ENCODE measurements at places on chromosomes 6 and 20.

- no peak for DNase-seq
Observed at GRCh38 chr20:9130521-9130920, 61.6 kb downstream of the PLCB4 start.

- DNase-seq: no peak
Observed at GRCh38 chr6:104957301-104958177, 632 bp downstream of the LIN28B start.

GRCh38 chr6:122799140-122799745 is 10.2 kb downstream of the SMPDL3A start:
- DNase-seq: no peak

DNA sequence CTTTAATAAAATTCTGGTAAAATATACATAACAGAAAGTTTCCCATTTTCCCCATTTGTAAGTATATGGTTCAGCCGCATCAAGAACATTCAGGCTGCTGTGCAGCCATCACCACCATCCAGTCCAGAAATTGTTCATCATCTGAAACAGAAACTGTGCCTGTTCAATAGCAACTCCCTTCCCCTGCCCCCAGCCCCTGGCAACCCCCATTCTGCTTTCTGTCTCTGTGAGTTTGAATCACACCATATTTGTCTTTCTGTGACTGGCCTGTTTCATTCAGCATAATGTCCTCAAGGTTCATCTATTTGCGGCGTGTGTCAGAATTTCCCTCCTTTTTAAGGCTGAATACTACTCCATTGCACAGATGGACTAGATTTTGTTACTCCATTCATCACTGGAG is 19.1 kb downstream of the VSTM2L start:
- DNase-seq: peak; percentile 38

- DNase-seq: no peak
Observed at GRCh38 chr6:372336-372911, 19.1 kb upstream of the IRF4 start.

- DNase-seq: no peak
Observed at GRCh38 chr6:14635934-14636591, 518.5 kb downstream of the CD83 start.

GRCh38 chr6:55617272-55617671 is 38.3 kb upstream of the HMGCLL1 start:
- DNase-seq: no peak

GRCh38 chr20:8129211-8129976 is 2.7 kb upstream of the PLCB1 start:
- no peak for DNase-seq

- no peak for DNase-seq
Observed at GRCh38 chr6:104423691-104424090, 436.0 kb downstream of the HACE1 start.

DNA sequence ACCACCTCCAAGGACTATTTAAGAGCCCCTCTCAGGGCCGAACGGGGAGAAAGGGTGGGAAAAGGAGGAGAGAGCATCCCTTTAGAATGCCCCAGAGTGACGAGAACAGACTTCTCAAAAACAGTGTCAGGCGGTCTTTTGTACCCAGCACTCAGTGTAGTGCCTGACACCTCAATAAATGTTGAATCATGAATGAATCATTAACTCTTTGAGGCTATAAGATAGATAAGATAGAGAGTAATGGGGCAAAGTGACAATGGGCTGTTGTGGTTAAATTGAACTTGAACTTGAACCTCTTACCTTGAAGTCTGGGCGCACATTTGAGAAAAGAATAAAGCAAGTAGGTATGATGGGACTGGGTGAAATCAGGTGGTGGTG is 7.4 kb downstream of the TCF21 start:
- no peak for DNase-seq

- DNase-seq: no peak
Observed at GRCh38 chr6:135852746-135853145, 1.2 kb downstream of the PDE7B start.

GRCh38 chr6:144753023-144753705 is 468.0 kb downstream of the UTRN start:
- DNase-seq: no peak

GRCh38 chr20:34954904-34955230 is 739 bp downstream of the GSS start:
- DNase-seq: no peak

DNA sequence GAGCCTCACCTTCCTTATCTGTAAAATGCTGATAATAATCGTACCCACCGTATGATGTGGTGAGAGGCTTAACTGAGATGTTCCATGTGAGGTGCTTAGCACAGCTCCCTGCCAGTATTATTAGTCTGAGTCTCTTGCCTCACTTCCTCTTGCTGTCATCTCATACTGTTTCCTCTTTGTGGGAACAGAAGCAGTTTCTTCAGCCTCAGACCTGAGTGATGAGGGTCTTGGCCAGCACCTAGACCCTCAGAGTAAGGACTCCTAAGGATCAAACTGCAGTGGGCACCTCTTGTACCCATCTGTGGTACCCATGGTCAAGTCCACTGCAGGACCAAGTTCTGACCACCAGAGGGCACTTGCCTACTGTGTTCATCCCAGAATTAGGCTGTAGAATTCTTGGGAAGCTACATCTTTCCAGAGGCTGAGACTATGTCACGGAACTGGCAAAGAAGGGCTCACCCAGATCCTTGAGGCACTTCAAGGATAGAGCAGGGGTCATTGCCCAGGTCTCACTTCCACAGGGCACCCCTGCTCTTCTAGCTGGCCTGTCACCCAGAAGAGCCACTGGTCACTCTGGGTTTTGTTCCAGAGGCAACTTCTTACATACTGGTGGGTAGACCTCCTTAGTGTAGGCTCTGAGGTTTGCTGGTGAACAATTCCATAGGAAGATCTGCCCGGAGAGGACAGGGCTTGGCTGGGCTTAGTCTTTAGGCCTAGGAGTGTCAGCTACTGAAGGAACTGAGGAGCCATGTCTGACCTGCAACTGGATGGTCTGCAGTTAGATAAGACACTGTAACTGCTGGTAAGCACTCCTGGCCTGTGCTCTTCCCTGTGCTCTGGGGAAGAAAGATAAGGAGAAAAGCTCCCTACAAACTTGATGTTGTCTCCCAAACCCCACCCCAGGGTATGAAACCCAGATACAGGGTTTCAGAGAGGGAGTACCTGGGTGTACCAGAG is 20.6 kb upstream of the SGK2 start:
- peak; percentile 32 for DNase-seq

DNA sequence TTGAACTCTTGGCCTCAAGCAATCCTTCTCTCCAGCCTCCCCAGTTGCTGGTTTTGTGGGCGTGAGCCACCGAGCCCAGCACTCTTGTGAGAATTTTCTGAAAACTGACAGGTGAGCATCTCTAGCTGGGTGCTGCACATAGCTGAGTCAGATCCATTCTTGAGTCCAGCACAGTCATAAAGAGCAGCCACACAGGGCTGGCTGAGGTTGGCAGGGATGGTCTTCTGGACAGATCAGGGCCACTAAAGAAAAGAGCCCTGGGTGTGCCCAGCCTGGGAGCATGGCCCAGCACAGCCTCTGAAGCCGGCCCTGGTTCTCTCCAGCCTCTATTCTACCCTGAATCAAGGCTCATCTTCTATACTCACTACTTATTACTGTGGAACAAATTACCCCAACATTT is 11.5 kb downstream of the DLGAP4 start:
- no peak for DNase-seq

DNA sequence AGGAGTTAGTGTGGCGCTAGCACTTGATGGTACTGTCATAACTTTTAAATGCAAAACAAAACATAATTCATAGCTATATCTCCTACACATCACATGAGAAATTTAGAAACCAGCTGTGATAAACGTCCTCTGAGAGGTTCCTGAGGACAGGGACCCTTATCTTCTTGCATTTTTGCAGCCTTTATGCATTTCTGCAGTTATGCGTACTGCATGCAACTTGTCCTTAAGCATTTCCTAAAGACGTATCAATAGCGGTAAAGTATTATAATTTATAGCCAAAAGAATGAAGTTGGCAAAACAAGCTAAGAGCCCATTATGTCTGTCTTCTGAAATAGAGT is 1.7 kb downstream of the NAPB start:
- no peak for DNase-seq

DNA sequence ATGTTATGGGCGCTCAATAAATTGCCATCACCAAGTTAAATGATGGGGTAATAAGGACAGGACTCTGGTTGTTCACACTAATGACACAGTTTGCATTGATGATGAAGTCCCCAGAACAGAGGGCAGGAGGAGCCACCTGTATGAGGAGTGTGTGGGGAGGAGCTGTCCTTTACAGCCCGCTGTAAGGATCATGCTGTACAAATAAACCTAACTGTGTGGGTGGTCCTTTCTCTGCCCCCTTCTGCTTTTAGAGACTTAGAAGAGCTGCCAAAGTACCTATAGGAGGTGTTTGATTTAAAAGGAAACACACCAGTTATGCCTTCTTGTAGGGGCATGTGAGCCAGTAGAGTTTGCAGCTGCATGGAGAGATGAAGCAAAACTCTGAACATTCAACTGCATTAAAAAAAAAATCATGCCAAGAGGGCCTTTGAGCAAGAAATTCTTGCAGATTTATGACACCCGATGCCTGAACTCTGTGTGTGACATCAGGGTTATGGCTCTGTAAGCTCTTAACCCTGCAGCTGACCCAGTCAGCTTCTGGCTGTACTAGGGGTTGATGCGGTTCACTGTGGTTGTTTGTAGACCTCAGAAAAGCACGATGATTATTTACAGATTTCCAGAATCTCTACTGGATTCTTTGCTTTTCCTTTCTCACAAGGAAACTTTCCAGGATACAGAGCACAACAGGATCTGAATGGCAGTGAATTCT is 67.4 kb downstream of the UST start:
- no peak for DNase-seq

- DNase-seq: no peak
Observed at GRCh38 chr20:46995561-46996142, 101.0 kb downstream of the EYA2 start.

DNA sequence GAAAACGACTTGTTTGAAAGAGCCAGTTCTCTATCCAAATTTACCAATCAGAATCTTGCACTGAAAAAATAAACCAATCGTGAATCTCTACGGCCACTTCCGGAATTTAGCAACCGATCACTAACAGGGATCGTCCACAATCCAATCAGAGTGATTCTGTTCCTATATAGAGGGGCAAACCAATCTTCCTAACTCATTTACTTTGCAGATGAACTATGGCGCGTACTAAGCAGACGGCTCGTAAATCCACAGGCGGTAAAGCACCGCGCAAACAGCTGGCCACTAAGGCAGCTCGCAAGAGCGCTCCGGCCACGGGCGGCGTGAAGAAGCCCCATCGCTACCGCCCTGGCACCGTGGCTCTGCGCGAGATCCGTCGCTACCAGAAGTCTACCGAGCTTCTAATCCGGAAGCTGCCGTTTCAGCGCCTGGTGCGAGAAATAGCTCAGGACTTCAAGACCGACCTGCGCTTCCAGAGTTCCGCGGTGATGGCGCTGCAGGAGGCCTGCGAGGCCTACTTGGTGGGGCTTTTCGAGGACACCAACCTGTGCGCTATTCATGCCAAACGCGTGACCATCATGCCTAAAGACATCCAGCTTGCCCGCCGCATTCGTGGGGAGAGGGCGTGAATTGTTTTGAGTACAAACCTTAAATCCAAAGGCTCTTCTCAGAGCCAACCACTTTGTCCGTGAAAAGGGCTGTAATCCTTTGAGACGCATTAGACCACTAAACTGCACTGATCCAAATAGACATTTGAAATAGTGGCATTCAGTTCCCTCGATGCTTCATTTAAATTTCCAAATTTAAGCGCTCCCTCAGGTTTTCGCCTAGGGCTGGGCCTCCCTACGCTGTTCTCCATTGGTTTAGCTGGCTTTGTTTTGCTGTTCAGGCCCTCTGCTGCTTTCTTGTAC is 138.0 kb downstream of the HFE start:
- DNase-seq: no peak

DNA sequence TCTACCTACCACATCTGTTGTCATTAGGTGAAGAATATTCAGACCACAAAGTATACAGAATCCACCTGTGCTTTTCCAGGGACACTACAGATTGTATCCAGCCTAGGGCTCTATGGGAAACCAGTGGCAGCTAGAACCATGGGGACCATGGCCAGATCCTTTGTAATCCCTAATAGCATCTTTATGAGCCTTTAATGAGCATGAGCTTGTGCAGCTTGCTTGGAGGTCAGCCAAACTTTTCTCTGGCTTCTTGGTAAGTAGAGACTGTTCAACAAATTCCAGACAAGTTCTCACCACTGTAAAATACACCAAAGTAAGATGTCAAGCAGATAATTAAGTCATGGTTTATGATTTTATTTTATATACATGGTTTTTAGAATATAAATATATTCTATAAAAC is 301.6 kb upstream of the ADGRB3 start:
- DNase-seq: no peak

DNA sequence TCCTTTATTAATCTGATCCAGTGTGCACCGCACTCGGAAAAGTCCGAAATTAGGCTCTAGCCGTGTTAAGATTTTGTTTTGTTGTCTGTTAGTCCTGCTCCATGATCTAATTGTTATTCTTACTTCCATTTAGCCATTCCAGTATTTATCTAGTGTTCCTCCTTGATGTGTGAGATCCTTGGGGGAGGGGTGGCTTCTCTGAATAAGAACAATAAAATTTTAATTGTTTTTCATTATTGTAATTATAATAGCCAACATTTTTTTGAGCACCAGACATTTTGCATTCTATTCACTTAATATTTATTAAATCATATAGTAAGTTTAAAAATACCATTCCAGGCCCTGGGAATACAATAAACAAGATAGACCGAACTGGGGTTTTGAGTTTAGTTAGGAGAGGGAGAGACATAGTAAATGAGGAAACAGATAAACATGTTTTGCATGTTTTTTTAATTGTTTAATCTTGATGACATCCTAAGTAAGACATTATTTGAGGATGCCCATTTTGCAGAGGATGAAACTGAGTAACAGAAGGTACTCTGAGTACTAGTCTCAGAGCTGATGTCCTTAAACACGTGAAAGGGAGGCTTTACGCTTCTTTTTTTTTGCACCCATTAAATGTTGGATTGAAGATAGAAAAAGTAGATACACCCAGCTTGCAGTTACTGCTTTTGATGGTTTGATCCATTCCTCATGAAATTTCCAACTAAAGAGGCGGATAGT is 1.2 kb downstream of the CBFA2T2 start:
- DNase-seq: no peak

GRCh38 chr20:52432740-52433139 is 241.2 kb upstream of the ZFP64 start:
- no peak for DNase-seq

- no peak for DNase-seq
Observed at GRCh38 chr6:38789256-38789655, 74.1 kb downstream of the DNAH8 start.

GRCh38 chr6:154805288-154805911 is 72.2 kb downstream of the SCAF8 start:
- no peak for DNase-seq

All from stimulated activated CD4-positive, alpha-beta T cell treated with anti-CD3 and anti-CD28 coated beads, Interleukin-15, amount 100 ng/mL, for 48 hours (primary cell).